ENCODE measurements at places on chromosomes 2 and 18. TPM values are rescaled to one million over a fixed set of nuclear protein-coding genes. Genes with fewer than 3 reads are reported as not detected.

SLC4A3 gene
- 507 TPM for total RNA-seq

DNAJC5G gene
- total RNA-seq = 0.46 TPM

ALLC gene
- not detected for total RNA-seq

SERPINB13 gene
- not detected for total RNA-seq

ALPI gene
- not detected for total RNA-seq

KCNK3 gene
- total RNA-seq = 0.91 TPM

SLC30A3 gene
- 18.1 TPM for total RNA-seq

STARD6 gene
- total RNA-seq = not detected

C2orf15 gene
- total RNA-seq = 0.70 TPM

SLC5A7 gene
- total RNA-seq = 0.05 TPM

FAM98A gene
- 78.2 TPM for total RNA-seq

PPP1R1C gene
- 21.0 TPM for total RNA-seq

MROH2A gene
- total RNA-seq = not detected

HSBP1L1 gene
- total RNA-seq = 14.3 TPM

FAP gene
- total RNA-seq = 0.75 TPM

REG3A gene
- total RNA-seq = not detected

METAP1D gene
- 6.5 TPM for total RNA-seq

C2orf72 gene
- not detected for total RNA-seq

NYAP2 gene
- total RNA-seq = not detected

AFTPH gene
- 10.4 TPM for total RNA-seq

STON1 gene
- total RNA-seq = 8.6 TPM

THUMPD2 gene
- 5.3 TPM for total RNA-seq

GPR45 gene
- total RNA-seq = not detected

INSIG2 gene
- 14.6 TPM for total RNA-seq

MXD1 gene
- 5.1 TPM for total RNA-seq

FKBP1B gene
- 3.3 TPM for total RNA-seq

SLC38A11 gene
- 0.25 TPM for total RNA-seq

FBXO41 gene
- 0.81 TPM for total RNA-seq

SERPINB4 gene
- total RNA-seq = not detected

UGT1A8 gene
- not detected for total RNA-seq

IMMT gene
- 219 TPM for total RNA-seq

ANKRD30B gene
- not detected for total RNA-seq

PARD3B gene
- 5.2 TPM for total RNA-seq

DCTN1 gene
- total RNA-seq = 174 TPM

DQX1 gene
- total RNA-seq = not detected

GALNT5 gene
- 0.11 TPM for total RNA-seq

ABCG8 gene
- not detected for total RNA-seq

SLC9A2 gene
- not detected for total RNA-seq

TCF7L1 gene
- total RNA-seq = 5.4 TPM

CHCHD5 gene
- total RNA-seq = 19.3 TPM

ABHD1 gene
- not detected for total RNA-seq

ANKRD30BL gene
- total RNA-seq = not detected

NCKAP5 gene
- 7.0 TPM for total RNA-seq

FAM237A gene
- total RNA-seq = not detected

PAX8 gene
- 0.48 TPM for total RNA-seq

EMILIN1 gene
- 14.4 TPM for total RNA-seq

MLPH gene
- total RNA-seq = 44.3 TPM

POLR1B gene
- total RNA-seq = 11.9 TPM

COL4A3 gene
- 1.7 TPM for total RNA-seq

C2orf66 gene
- not detected for total RNA-seq

TWIST2 gene
- 8.2 TPM for total RNA-seq

MARS2 gene
- total RNA-seq = 8.2 TPM

TXNDC9 gene
- 19.4 TPM for total RNA-seq

Data from heart left ventricle (tissue), 16 donors.